ENCODE measurements at places on chromosomes 4 and X. TPM values are rescaled to one million over a fixed set of nuclear protein-coding genes. Genes with fewer than 3 reads are reported as not detected.

GRCh38 chrX:100677611-100678181 is 33.7 kb downstream of the SRPX2 start:
- H3K4me1 ChIP-seq = no peaks in the 10 kb centered on the region
- H3K4me3 ChIP-seq = no peak overlapping the region
- no peaks in the 10 kb centered on the region for H3K36me3 ChIP-seq
- no peak overlapping the region for H3K27ac ChIP-seq
- DNase-seq = no peak

DNA sequence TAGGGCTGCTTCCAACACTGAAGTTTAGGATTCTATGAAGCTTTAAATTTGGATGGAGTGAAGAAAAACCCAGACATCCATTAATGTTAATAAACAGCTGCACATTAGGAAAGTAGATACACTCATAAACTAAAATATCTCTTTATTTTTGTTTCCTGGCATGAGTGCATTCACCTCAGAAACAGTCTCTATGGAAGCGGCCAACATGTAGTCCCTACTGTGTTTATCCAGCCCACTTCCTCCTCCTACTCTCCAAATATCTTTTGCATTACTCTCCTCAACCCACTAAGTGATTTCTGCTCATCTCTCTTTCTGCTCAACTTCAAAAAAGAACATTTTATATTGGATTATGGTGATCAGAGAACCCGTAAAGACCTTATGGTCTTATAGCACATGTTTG is 180.3 kb upstream of the MXRA5 start:
- no peak for DNase-seq
- H3K4me1 ChIP-seq = no peaks in the 10 kb centered on the region
- no peak overlapping the region for H3K27ac ChIP-seq

Gene HS3ST1
- 0.08 TPM for polyA plus RNA-seq

Gene CT45A3
- polyA plus RNA-seq = not detected

DNA sequence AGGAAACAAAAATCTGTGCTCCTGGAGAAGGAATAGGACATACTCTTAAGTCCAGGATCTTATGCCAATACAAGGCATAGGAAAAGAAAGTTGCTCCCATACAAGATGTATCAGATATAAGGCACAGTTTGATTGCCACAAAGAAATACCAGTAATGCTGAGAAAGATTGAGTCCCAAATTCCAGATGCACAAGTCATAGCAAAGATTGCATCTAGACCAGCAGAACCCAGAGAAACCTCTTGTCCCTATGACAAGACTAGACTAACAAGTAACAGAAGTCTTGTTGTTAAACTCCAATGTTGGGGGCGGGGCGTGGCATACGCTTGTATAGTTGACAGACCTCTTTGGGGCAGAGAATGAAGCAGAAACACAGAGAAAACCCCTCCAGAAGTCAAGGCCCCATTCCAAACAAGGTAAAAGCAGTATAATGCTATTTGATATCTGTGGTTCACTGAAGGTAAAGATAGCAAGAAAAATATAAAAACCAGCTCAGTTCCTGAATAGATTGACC is 671.5 kb upstream of the GRIA3 start:
- no peaks in the 10 kb centered on the region for H3K4me1 ChIP-seq
- no peak overlapping the region for H3K4me3 ChIP-seq
- H3K36me3 ChIP-seq = no peaks in the 10 kb centered on the region
- no peak overlapping the region for H3K27ac ChIP-seq

- no peak for DNase-seq
- H3K36me3 ChIP-seq = peaks cover 6% of the 10 kb centered on the region
- no peak overlapping the region for H3K27ac ChIP-seq
- H3K4me3 ChIP-seq = no peak overlapping the region
- H3K27me3 ChIP-seq = no peaks in the 10 kb centered on the region
Measured at GRCh38 chr4:185332575-185333464, 62.9 kb downstream of the LRP2BP start.

- no peak overlapping the region for H3K27ac ChIP-seq
- no peak overlapping the region for H3K4me3 ChIP-seq
- H3K27me3 ChIP-seq = peaks cover 3% of the 10 kb centered on the region
- no peaks in the 10 kb centered on the region for H3K4me1 ChIP-seq
- no peaks in the 10 kb centered on the region for H3K36me3 ChIP-seq
Measured at GRCh38 chrX:119954374-119954773, 10.8 kb upstream of the NKAP start.

DNA sequence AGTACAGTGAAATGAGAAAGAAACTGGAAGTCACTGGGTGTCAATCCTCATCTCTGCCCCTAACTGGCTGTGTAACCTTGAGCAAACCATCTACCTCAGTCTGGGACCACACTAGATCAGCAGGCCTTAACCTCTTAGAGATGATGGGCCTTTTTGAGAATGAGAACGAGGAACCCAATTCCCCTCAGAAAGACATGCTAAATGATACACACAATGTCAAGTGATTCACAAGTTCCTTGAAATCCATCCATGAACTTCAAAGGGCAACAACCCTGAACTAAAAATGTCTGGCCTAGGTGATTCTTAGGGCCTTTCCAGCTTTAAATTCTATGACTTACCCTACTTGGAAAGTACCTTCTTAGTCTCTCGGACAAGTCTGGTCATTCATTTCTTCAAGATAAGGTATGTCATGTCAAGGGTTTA is 47.4 kb downstream of the ACSL4 start:
- DNase-seq = no peak
- no peak overlapping the region for H3K27ac ChIP-seq
- H3K4me3 ChIP-seq = no peak overlapping the region
- H3K4me1 ChIP-seq = no peaks in the 10 kb centered on the region
- H3K36me3 ChIP-seq = peaks cover 14% of the 10 kb centered on the region

DNA sequence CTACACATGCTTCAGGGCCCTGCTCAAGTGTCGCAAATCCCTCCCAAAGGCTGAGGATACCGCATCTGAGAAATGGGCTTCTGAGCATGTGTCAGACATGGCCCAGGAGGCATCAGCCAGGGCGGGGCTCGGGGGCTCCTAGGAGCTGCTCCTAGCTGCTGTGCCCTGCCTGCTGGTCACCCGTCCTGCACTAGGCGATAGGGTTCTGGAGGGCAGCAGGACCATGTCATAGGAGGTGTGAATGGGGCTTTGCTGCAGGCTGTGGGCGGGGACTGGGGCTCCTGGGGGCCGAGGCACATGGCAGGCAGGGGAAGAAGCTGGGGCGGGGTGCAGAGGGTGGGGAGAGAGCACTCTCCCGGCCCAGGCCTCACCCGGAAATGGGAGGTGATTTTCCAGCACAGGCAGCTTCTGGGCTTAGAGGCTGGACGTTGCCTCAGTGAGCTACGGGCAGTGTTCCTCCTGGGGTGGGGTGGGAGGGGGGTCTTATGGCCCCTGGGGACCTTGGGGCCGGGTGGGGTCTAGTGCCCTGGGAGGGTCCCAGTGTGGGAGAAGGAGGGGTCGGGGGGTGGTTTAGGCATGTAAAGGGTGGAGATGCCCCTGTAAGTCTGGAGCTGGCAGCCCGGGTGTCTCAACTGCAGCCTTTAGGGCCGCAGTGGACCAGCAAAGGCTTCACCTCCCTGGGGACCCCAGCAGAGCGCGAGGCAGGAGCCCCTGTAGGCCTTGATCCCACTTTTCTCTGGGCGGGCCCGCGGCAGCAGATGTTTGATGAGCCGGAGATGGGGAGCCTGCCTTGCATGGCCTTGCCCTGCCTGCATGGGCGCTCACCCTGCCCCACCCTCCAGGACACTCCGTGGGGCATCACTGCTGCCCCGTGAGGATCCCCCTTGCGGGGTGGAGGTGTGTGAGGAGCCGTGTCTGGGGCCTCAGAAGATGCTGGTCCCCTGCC is 98.6 kb upstream of the LRPAP1 start:
- H3K27me3 ChIP-seq = no peaks in the 10 kb centered on the region
- no peaks in the 10 kb centered on the region for H3K36me3 ChIP-seq
- no peak for DNase-seq

Data from CD4-positive, CD25-positive, alpha-beta regulatory T cell (primary cell).